ENCODE measurements at places on chromosomes 2 and 18. TPM values are rescaled to one million over a fixed set of nuclear protein-coding genes. Genes with fewer than 3 reads are reported as not detected.

DNA sequence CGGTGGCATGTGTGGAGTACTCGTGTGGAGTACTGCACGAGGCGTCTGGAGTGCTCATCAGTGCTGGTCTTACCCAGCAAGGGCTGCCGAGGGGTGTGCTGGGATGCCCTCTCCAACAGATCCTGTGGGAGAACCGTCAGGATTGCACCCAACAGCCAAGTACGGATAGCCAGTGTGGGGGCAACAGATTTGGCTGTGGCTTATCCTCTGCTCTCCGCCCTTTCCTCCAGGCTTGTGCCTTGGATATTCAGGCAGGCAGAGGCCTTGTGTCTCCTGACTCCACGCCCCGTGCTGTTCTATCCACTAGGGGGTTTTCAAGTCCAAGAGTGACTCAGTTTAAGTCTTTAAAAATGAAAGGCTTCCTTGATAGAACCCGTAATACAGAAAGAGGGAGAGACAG is 321.0 kb upstream of the HS6ST1 start:
- no peak for DNase-seq

DNA sequence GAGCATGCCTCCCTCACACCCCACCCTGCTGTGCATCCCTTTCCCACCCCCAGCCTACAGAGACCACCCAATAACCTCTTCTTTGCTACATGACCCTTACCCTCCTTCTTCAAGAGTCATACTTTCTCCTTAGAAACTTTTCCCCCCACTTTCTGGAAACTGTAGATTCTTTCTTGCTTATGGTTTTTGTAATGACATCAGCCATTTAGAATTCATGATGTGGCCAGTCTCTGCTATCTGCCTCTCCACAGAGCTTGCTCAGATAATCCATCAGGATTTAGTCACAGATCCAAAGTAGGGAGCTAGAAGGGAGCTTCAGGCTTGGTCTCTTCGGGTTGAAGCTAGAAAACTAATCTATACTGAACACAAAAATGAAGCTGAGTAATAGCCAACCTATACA is 36.5 kb downstream of the GALM start:
- peak; percentile 57 for DNase-seq

Gene AFF3
- 1.9 TPM for total RNA-seq

GRCh38 chr2:161161074-161161706 is 962 bp downstream of the TANK start:
- DNase-seq = no peak

Gene AP1S3
- 8.9 TPM for total RNA-seq

Measured in A172 (cell line).